Stimulated activated CD4-positive, alpha-beta T cell treated with anti-CD3 and anti-CD28 coated beads, TNF-alpha, amount 100 ng/mL, for 24 hours (primary cell): ENCODE measurements at places on chromosomes 5 and 9.

- DNase-seq, result no peak
These were observed 74.2 kb upstream of the TNFSF8 start for GRCh38 chr9:115004545-115004944.

GRCh38 chr5:180377556-180378197 lies 24.5 kb upstream of the GFPT2 start:
- DNase-seq, result no peak

GRCh38 chr5:112779531-112779930 lies 41.8 kb downstream of the APC start:
- no peak for DNase-seq

DNA sequence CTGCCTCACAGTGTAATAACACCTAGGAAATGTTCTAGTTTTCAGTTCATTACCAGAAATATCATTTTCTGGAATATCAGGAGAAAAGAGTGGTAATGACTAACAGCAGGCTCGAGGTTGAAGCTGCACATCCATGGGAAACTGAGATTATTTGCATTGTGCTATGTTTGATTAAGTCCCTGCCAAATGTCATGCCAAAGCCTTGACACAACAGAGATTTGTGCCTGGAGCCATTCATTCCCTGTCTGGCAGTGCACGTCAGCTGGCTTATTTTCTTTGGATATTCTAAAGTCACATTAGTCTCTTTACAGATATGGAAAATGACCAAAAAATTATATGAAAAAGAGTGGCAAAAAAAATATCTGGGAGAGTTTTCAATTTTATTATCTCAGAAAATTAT lies 848.0 kb downstream of the PTPRD start:
- DNase-seq, result no peak

- DNase-seq, result no peak
These were observed 19.0 kb upstream of the PHF19 start for GRCh38 chr9:120895951-120896350.

GRCh38 chr5:79285285-79285684 lies 49.4 kb downstream of the JMY start:
- DNase-seq, result no peak

DNA sequence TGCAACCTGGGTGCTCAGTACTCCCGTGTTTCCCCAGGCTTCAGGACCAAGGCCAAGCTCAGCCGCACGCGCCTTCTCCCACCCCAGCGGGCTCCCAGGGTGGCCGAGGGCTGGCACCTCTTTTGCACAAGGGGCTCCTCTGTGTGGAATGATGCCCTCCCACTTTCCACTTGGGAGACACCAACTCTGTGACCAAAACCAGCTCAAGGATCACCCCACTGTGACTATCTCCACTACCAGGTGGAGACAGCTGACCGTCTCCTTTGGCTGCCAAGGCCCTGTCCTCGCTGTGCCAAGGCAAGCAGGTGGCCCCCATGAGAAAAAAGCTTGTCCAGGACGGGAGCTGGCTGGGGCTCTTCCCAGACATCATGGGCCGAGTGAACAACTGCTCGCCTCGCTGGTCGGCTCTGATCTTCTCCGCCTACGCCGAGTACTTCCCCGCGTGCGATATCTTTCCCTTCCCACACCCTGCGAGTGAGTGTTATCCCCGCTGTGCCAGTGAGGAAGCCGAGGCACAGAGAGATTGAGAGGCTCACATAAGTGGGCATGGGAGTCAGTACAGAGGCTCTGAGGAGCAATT lies 132.8 kb downstream of the ZNF354C start:
- no peak for DNase-seq

GRCh38 chr5:174744896-174745295 lies 20.5 kb downstream of the MSX2 start:
- no peak for DNase-seq

GRCh38 chr9:106897751-106898150 lies 34.8 kb downstream of the ZNF462 start:
- no peak for DNase-seq

GRCh38 chr9:99300603-99301002 lies 78.5 kb downstream of the SEC61B start:
- no peak for DNase-seq

DNA sequence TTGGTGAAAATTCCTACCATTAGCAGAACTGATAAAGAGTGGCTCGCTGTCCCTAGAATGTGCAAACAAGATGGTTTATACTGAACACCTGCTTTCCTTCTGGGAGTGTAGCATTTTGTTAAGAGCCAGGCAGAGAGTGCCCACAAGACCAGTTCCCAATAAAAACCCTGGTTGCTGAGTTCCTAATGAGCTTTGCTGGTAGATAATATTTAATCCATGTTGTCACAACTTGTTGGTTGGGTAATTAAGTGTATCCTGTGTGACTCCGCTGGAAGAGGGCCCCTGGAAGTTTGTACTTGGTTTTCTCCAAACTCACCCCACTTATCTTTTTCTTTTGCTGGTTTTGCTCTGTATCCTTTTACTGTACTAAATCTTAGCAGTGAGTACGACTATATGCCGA lies 39.5 kb upstream of the GOLGA1 start:
- DNase-seq, result no peak

- no peak for DNase-seq
These were observed 72.0 kb downstream of the SEMA4D start for GRCh38 chr9:89425921-89426383.

DNA sequence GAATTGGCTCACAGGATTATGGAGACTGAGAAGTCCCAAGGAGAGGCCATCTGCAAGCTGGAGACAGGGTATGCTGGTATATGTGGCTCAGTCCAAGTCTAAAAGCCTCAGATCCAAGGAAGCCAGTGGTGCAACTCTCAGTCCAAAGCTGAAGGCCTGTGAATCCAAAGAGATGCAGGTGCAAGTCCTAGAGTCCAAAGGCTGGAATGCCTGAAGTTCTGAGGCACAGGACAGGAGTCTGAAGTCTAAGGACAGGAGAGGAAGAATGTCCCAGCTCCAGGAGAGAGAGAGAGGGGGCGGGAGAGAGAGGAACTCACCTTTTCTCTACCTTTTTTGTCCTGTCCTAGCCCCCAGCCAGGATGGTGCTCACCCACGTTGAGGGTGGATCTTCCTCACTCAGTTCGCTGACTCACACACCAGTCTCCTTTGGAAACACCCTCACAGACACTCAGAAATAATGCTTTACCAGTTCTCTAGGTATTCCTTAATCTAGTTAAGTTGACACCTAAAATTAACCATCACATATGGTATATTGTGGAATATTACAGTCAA lies 49.6 kb downstream of the KCNN2 start:
- DNase-seq, result no peak

DNA sequence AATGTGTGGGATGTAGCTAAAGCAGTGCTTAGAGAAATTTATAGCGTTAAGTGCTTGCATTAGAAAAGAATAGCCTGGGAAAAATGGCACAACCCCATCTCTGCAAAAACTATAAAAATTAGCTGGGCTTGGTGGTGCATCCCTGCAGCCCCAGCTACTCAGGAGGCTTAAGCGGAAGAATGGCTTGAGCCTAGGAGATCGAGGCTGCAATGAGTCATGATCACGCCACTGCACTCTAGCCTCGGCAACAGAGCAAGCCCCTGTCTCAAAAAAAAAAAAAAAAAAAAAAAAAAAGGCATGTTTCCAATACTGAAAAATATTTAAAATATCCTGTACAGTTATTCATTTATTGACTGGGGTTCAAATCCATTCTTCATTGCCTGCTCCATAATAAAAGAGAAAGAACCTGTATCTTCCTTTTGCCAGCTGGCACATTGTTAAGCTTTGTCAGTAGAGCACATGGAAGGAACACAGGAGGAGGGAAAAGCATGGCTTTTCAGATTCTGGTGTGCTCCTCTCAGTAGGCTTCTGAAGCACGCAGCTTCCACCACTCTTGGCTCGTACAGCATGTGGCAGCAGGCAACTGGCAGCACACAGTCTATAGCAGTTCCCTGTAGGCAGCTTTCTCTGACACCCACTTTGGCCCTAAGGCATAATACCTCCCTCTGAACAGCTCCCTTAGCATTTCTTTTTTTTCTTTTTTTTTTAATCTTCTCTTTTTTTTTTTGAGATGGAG lies 73.5 kb downstream of the TRIM36 start:
- no peak for DNase-seq

- no peak for DNase-seq
These were observed at the start of gene SHISAL2B for GRCh38 chr5:64690417-64691151. SHISAL2B (plus strand) TSS chr5:64690503; CDS start chr5:64690624, 121 bp downstream.

DNA sequence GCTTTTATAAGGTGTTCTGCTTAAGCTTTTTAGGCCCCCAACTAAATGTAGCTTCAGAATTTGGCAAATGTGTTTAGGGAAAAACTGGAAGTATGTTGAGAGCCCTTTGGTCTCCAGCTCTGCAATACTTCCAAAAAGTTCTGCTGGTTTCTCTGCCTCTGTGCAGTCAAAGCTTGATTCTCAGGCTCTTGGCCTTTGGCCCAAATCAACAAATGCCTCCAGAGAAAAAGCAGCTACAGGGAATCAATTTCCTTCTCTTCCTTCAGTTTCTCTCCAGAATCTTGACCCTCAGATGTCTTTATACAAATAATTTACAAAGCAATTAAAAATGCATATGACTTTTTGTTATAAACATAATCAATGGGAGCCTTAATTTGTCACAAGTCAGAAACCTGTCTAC lies 235.7 kb downstream of the COMMD10 start:
- DNase-seq, result no peak

GRCh38 chr9:98575379-98576346 lies 133.1 kb downstream of the GABBR2 start:
- DNase-seq, result no peak

DNA sequence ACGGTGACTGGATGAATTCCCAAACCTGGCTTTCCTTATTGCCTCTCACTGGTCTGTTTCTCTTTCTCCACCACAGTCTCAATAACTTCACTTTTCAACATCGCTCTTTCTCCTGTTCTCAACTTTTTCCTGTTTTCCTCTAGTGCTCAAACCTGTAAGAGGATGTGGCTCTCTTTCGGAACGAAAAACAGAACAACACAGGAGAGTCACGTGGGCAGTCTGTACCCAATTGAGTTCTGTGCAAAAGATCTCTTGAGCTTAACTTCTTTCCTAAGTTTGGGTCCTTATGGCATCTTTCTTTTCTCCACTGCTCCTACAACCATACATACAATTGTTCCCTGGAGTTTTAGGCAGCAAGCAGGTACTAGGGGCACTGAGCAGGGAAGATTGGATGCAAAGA lies 8.9 kb downstream of the HAVCR1 start:
- no peak for DNase-seq

DNA sequence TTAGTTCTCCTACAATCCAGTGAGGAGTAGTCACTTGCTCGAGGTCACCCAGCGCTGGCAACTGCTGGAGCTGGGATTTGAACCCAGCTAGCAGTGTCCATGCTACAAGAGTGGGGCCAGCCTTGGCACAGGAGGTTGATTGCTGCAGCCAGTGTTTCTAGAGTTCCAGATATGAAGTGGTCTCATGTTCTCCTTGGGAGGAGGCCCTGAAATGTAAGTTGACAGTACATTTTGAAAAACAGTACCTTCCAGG lies 802 bp downstream of the CCDC107 start:
- no peak for DNase-seq

DNA sequence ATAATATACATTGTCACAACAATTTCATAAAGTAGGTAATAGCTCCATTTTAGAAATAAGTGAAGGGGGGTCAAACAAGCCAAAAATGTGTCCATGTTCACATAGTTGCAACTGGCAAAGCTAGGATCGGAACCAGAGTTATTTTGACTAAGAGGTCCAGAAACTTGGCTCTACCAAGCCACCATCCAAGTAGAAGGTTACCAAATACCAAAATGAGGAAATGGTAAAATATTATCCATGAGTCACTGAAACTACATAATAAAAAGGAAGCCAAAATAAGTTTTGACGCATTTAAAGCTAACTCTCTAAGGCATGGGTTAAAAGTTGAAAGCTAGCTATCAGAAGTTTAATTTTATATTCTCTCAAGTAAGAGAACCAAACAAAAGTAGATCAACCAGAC lies 886.9 kb upstream of the DMAC1 start:
- DNase-seq, result no peak

GRCh38 chr5:160089531-160089930 lies 29.7 kb downstream of the PWWP2A start:
- no peak for DNase-seq

GRCh38 chr5:180619563-180619915 lies 28.2 kb upstream of the SCGB3A1 start:
- no peak for DNase-seq

- no peak for DNase-seq
These were observed 204.4 kb downstream of the SH3GL2 start for GRCh38 chr9:17783227-17783626.

DNA sequence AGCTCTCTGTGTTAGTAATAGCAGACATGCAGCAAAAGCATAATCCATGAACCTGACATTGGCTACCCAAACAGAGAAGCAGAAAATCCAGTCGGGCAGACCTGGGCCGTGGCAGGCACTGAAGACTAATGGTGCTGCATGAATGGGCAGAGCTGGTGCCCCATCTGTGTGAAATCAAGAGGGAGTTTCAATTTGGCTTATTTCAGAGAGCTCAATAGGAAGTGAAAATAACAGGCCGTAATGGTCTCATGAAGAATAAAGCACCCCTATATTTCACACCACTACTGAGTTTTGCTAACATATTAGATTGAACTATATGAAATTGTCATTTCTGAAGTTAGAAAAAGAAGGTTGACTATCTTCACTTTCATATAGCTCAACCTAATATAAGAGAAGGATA lies 149.7 kb downstream of the ENC1 start:
- DNase-seq, result no peak

DNA sequence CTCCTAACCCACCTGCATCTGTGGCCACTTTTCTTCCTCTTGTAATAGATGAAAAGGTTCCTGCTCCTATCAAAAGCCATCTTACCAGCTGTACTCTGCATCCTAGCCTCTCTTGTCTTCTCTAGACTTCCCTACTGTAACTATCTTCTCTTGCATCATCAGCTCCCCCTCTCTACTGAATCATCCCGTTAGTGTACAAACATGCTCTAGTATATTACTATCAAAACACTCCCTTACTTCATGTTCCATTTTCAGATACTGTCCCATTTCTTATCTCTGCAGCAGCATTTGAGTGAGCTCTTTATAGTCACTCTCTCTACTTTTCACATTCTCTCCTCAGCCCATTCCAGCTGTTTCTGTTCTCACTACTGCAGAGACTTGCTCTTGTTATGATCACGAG lies 2.8 kb downstream of the SRA1 start:
- no peak for DNase-seq

DNA sequence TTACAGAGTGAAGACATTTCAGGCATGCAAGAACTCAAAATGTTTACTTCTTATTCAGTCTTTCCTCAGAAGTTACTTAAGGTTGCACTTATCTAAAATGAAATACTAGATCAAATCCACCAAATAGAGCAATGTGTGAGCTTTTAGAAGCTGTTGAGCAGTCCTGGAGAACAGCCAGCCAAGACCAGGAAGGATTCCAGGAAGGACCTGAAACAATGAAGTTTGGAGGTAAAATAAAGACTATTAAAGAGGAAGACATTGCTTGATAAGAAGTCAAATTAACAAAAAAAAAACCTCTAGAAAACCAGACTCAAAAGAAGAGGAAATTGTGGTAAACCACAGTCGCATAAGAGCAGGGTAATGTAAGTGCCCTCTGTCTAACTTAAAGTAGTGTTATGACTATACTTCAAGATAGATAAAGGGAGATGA lies 156.2 kb upstream of the S1PR3 start:
- DNase-seq, result no peak

GRCh38 chr9:130444565-130445221 lies at the start of gene ASS1:
ASS1 (plus strand) TSS chr9:130444961; CDS start chr9:130452229, 7,268 bp downstream.
- DNase-seq, result no peak

GRCh38 chr9:79630521-79631403 lies 59.0 kb downstream of the TLE4 start:
- DNase-seq, result no peak
